ENCODE measurements at places on chromosomes 12 and 14.

GRCh38 chr14:89175881-89176799 lies 240.9 kb downstream of the FOXN3 start:
- no peak for DNase-seq

DNA sequence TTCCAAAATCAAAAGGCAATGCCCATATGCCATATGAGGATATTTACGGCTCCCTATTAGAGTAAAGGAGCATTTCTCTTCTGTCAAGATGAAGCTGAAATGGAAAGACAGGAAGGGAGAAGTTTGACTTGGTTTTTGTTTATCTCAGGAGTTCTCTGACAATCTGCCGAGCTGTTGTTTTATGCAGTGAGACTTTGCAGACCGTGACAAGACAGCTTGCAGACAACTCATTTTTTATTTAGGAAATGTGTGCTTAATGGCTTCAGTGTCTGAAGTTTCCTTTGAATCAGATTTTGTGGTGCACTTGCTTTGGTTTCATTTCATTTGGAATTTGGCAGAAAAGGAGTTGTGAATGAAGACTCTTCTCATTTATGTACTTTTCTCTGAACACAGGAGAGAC lies 145.4 kb downstream of the C12orf50 start:
- no peak for DNase-seq

DNA sequence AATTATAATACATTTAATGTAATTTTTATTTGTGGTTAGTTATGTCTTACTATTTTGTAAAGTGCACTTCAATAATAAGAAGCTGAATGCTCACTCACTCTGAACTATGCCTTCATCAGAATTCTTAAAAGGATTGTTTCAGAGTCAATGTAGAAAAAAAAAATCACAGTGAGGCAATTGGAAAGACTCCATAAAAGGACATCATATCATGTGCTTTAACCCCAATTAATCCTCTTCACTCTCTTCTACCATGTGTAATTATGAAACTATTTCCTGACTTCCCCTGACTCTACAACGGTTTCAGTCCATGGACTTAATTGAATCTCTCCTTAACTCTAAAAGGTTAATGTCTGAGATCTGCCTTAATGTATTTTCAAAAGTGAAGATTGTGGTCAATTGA lies 250.4 kb upstream of the ALG10 start:
- no peak for DNase-seq

GRCh38 chr14:60317609-60318008 lies 68.6 kb downstream of the PPM1A start:
- no peak for DNase-seq

GRCh38 chr12:122389677-122390076 lies 32.8 kb downstream of the CLIP1 start:
- peak; percentile 5 for DNase-seq

GRCh38 chr14:33279865-33280264 lies 341.2 kb downstream of the NPAS3 start:
- no peak for DNase-seq

DNA sequence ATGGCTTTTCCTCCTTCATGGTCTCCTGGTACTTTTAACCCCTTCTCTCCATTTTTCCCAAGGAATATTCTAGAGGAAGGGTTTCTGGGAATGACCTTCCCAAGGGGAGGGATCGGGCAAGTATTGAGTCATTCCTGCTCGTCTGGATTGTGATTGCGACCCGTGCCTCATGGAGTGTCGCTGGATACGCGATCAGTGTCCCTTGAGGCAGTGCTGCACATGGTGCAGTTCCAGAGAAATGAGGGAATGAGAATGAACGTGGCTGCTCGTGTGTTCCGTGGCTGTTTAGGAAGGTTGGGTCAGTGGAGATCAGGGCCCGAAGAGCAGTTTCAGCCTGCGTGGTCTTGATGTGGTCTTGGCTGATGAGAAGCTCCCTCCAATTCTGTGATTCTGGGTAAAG lies 234.4 kb downstream of the CACNA1C start:
- DNase-seq = no peak

DNA sequence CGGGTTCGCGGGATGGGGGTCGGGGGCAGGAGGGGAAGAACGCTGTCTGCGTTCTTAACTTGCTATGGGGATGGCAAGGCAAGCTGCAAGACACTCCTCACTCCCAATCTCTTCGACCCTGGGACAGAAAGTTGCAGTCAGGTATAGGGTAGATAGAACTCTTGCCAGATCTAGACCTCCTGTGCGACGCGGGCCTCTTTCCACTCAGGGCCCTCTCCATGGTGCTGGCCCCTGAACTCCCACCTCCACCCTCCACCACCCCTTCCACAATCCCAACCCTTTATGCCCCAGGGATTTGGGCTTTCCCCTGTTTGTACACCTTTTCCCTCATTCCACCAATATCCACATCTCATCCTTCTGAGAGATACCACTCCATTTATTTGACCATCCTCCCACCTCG lies 812 bp downstream of the NABP2 start:
- DNase-seq = no peak

DNA sequence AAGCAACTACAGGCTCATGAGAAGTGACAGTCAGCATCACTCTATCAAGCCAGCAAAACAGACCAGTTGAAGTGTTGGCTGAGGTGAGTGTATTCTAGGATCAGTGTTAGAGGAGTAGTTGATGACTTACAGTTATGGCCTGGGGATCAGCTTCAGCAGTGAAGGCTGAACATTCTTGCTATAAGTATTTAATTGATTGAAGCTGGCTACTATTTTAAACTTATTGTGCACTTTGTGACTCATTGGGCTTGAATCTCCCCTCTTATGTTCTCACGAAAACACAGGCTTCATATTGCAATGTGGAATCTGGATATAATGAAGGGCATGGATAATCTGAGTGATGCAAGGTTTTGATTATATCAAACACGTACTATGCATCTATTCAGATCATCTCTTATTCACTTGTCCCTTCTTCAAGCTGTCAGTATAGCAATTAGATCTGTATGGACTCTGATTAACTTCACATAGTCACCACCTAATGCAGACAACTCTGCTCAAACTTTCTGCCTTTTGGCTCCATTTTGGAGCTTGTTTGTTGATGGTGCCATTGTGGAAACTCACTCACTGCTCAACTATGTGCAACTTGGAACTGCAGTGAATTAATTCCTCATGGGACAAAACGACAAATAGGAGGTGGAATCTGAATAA lies 309.2 kb downstream of the SLC16A7 start:
- DNase-seq = peak; percentile 96

DNA sequence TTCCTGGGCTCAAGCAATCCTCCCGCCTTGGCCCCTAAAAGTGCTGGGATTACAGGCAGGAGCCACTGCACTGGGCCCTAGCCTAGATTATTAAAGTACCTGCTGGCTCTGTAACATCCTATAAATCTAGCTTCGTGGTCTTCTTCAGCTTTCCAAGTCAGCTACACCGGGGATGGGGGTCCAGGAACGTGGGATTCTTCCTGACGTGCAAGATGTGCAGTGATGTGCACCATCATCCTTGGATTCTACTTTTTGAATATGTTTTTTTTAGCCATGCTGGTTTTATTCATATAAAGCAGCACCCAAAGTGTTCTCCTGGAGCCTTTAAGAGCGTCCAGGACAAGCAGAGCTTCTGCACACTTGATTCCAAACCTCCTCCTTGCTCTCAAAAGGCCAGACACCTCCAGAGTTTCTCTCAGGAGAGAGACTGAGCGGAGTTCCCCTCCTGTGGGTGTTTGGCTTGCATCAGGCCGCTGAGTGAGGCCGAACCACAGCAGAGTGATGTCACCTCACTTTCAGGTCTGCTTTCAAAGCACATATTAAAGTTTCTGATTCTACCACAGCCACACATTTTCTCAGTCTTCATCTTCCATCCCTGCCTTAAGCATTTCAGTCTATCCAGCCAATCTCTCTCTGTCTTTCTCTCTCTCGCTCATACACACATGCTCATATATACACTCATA lies 33.4 kb downstream of the VCPKMT start:
- DNase-seq = no peak

- DNase-seq = peak; percentile 20
These were observed at the start of gene ANKS1B for GRCh38 chr12:99984271-99985128. ANKS1B (minus strand) TSS chr12:99984936; CDS start chr12:99984237, 699 bp downstream.

DNA sequence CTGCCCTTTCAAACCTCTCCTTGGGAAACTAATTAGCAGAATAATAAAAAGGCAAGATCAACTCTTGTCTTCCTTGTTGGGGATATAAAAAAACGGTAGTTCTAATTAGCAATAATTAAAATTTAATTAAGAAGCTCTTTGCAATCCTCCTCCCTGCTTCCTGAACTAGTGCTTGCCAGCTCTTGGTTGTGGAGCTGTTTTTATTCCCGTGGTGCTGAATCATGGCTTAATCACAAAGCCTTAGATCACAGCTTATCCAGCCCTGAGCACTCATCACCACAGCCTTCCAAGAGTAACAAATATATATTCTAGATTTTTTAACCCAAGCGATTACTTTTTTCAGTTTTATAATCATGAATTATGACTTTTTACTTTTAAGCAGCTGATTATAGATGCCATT lies 63.2 kb upstream of the INSM2 start:
- DNase-seq = peak; percentile 3

GRCh38 chr14:88255798-88256197 lies 67.3 kb downstream of the KCNK10 start:
- DNase-seq = no peak

GRCh38 chr12:25894759-25895158 lies 63.7 kb upstream of the RASSF8 start:
- no peak for DNase-seq

DNA sequence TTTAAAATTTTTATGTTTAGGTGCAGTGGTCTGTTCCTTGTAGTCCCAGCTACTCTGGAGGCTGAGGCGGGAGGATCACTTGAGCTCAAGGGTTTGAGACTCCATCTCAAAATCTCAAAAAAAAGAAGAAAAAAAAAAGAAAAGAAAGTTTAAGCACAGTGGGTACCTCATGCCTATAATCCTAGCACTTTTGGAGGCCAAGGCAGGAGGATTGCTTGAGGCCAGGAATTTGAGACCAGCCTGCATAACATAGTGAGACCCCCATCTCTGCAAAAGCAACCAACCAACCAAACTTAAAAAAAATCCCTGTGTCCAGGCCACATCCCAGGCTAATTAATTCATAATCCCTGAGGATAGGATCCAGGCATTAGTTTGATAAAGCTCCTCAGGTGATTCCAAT lies 3.4 kb upstream of the SALL2 start:
- DNase-seq = no peak

DNA sequence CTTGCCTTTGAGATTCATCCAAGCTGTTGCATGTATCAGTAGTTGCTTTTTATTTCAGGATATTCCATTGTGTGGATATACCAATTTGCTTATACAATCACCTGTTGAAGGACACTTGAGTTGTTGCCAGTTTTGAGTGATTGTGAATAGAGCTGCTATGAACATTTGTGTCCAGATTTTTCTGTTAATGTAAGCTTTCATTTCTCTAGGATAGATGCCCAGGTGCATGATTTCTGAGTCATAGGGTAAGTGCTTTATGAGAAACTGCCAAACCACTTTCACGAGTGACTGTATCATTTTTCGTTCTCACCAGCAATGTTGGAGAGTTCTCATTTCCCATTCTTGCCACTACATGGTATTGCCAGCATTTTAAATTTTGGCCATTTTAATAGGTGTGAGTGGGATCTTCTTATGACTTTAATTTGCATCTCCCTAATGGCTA lies 434.6 kb upstream of the RGS6 start:
- DNase-seq = peak; percentile 67

- DNase-seq = no peak
These were observed 37.8 kb downstream of the EP400 start for GRCh38 chr12:131987552-131987951.

- peak; percentile 43 for DNase-seq
These were observed 67.6 kb upstream of the CSRP2 start for GRCh38 chr12:76946446-76946845.

DNA sequence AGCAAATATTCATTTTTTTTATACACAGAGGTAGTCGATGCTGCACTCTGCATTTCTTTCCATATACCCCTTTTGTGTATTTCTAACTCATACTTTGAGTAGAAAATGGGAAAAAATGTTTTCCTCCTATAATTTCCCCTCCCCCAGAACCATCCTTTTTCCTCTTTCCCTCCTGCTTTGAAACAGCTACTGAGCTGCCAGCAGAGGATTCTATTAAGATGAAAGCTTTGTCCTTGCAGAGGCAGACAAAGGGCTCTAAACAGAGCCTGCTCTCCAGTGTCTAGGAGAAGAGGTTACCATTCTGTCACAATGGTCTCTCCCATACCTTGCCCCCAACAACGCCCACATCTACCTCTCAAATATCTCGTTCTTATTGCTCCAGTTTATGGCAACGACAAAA lies 74.6 kb upstream of the OSBPL8 start:
- DNase-seq = no peak

GRCh38 chr12:124759841-124760503 lies 103.7 kb downstream of the SCARB1 start:
- peak; percentile 75 for DNase-seq

DNA sequence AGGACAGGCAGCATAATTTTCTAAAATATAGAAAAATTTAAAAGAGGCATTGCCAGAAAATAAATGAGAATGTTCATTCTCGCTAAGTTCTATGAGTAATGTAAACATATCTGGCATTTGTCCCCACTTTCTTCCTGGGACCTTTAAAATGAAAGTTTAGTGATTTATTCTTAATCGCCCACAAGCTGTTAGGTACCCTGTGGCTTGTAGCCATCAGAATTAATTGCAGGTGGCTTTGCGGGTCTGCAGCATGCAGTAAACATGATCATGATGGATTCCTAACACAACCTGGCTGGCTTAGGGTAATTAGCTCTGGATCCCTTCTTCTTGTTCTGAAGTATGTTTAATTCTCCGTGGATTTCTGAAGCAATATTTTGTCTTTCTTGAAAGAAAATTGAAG lies 103.5 kb upstream of the FRMD6 start:
- no peak for DNase-seq
